Stimulated activated CD8-positive, alpha-beta memory T cell treated with anti-CD3 and anti-CD28 coated beads, Interleukin-15, amount 100 ng/mL, for 48 hours (primary cell): ENCODE measurements at places on chromosomes 4 and X.
A peak's percentile ranks its signal among the peaks of the same experiment; 100 is the strongest.

DNA sequence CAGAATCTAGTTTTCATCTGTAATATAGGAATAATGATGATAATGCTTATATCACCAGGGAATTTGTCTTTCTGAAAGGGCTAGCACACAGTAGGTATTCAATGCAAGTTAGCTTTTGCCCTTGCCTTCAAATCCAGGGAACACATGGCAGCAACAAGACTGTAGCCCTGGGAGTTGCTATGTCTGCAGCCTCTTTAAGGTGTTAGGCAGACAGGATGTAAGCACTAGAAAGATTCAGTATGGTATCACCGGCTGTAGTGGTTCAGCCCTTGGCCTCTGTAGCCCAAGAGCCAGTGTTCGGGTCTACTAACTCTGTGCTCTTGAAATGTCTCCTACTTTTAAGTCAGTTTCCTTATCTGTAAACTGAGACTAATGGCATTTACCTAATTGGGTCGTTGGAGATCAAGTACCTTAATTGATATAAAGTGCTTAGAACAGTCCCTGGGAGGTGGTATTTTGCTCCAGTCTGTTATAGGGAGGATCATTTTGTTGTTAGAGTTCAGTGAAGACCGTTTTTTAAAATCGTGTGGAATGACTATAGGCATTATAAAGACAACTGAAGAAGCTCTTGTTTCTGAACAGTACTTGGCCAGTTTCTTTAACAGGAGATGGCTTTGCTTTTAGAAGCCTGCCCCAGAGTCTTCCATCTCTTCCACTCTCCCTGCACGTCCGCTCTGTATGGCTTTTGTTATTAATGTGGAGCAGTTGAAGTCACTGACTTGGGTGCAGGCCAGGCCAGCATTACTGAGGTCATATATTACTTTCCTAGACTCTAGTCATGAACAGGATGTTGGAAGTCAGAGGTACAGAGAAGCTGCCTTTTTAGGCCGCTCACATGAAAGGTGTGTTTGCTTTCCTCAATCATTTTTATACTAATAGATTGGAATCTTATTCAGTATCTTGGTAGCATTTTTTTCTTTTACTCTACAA lies 44.8 kb downstream of the GAB1 start:
- no peak for DNase-seq

GRCh38 chr4:155367608-155368007 lies 9.2 kb downstream of the MAP9 start:
- no peak for DNase-seq

GRCh38 chrX:63128509-63128908 lies 222.6 kb downstream of the SPIN4 start:
- peak; percentile 14 for DNase-seq

GRCh38 chrX:35023683-35024082 lies 81.1 kb downstream of the FAM47B start:
- no peak for DNase-seq

- DNase-seq, result no peak
Measured at GRCh38 chrX:96183843-96184242, 500.8 kb upstream of the DIAPH2 start.

DNA sequence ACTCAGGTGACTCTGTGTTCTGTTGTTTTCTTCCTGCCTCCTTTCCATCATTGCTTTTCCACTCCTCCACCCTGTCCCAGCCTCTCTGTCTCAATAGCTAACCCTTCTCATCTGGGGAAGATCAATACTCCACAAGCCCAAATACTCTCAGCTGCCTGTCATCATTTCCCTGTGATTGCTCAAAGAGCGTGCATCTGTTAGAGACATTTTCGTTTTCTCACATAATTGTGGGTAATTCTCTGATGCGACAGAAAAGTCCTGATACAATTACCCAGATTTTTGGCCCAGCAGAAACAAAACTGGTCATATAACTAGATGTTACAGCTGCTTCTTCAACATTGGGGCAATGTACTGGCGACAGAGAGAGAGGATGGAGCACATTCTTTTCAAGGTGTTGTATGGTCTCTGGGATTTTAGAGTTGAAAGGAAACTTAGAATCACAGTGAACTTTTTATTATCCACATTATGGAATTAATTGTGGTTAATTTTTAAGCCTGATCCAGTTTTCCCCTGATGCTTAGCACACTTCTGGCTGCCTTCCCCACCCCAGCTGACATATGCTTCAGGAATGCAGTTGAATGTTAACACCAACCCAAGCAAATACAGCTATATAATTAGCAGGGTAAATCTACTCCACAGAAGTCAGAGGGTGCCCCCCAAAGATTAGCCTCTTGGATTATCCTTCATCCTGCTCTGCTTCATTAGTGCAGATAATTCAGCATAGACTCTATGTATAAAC lies 171.4 kb upstream of the ANXA3 start:
- DNase-seq, result no peak

DNA sequence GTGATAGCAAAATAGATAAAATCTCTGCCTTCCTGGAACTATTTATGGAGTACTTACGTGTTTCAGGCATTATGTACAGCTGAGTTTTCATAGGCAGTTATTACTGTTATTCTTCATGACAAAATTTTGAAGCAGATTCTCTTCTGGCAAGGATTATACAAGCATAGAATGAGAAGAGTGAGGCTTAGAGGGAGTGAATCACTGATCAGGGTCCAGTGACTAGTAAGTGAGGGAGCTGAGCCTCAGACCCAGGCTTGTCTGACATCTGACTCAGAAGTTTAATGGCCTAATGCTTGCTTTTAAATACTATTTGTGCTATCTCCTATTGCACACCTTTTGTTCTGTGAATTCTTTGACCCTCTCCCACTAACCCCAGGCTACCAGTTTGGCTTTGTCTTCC lies 110.6 kb downstream of the DTHD1 start:
- no peak for DNase-seq

GRCh38 chr4:172543249-172543648 lies 625.4 kb upstream of the GALNT7 start:
- DNase-seq, result no peak

DNA sequence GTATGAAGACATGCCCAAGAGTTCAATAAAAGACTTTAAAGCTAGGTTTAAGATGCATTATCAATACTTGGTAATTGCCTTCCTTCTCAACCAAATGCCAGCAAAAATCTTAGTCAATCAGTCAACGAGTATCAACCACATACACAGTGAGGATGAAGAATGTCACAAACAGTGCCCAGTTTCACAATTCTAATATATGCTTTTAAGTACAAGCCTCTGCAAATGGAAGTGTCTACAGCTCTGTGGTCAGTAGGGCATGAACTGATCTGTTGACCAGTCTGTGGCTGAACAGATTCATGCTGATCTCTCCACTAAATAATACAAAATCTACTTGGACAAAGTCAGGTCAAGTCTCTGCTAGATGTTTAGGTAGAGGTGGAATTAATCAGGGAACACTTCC lies 27.9 kb downstream of the PPARGC1A start:
- DNase-seq, result no peak

DNA sequence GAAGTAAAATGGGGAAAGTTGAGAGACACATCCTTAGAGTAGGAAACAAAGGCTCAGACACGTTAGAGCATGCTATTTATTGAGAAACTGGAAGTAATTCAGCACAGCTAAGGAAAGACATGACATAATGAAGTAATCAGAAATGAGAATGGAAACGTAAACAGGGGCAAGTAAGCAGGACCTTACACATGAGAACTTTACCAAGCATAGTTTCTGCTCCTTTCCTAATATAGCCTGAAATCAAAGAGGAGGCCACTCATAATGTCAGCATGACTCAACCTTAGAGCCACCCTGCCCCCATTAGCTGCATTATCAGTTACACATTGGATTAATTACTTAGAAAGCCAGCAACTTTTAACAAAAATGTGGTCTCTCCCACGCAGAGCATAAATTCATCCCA lies 558.3 kb upstream of the GRIA3 start:
- no peak for DNase-seq

- DNase-seq, result no peak
Measured at GRCh38 chr4:26884026-26884425, 23.4 kb downstream of the STIM2 start.

DNA sequence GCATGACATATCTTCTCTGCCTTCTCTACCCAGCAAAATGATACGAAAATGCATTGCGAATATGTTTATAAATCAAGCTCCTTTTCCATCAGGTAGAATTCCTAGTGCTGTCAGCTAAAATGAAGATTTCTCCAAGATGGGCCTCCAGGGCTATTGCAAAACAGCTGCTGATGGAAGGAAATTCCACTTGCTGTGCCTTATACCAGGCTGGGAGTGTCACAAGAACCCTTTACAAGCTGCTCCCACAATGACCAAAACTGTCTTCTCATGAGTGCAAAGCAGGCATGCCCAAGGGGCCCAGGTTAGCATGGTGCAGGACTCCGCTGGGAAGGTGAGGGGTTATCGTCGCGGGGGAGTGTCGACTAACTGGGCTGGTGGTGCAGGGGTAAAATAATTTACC lies 8.7 kb downstream of the HNRNPH2 start:
- no peak for DNase-seq

DNA sequence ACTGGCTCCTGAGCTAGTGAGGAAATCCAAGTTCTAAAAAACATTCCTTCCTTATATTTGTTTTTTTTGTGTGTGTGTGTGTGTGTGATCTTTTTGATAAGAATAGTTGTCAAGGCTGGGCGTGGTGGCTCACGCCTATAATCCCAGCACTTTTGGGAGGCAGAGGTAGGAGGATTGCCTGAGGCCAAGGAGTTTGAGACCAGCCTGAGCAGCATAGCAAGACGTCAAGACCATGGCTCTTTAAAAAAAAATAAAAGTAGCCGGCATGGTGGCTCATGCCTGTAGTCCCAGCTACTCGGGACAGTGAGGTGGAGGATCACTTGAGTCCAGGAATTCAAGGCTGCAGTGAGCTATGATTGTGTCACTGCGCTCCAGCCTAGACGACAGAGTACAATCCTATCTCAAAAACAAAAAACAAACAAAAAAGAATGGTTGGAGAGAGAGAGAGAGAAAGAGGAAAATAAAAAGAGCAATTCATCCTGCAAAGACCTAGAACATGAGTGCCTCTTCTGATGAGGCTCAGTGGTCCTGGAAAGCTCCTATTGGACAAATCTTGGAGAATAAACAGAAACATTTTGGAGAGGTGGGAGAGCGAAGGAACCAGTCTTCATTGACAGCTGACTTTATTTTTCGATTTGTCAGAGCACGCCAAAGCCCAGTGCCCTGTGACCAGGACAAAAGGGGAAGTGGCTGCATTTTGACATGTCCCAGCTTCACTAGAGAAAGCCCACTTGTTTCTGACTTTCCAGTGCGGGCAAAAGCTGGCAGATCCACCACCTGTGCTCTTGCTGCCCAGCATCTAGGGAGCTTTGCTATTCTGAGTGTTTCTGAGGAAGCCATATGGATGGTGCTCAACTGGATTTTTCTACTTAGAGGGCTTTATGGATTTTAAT lies 244.7 kb downstream of the PALLD start:
- DNase-seq, result no peak

GRCh38 chrX:113741744-113742143 lies 842.1 kb upstream of the HTR2C start:
- DNase-seq, result no peak

DNA sequence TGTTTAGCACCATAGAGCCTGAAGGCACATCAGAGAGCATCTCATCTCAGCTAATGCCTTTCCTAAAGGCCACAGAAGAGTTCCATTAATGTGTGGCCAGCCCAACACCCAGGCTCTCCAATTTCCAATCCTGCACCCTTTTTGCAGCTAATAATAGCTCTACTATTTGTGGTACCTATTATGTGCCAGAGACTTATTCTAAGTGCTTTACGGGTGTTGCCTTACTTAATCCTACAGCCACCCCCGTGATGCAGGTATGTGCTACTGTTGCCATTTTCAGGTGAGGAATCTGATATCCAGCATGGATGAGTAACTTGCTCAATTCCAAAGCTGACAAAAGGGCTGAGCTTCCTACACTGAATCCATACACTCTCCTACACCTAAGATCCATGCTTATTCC lies 217.6 kb upstream of the GALNT7 start:
- no peak for DNase-seq

DNA sequence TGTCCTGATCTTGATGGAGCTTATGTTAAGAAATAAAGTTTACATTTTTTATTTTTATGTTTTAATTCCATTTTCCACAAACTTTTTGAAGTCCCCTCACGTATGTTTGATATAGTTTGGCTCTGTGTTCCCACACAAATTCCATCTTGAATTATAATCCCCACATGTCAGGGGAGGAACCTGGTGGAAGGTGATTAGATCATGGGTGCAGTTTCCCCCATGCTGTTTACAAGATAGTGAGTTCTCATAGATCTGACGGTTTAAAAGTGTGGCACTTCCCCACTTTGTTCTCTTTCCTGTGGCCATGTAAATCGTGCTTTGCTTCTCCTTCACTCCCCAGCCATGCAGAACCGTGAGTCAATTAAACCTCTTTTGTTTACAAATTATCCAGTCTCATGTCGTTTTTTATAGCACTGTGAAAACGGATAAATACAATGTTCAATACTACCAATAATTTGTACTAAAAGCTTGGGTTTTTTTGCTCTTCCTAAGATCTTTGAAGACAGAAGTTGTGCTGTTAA lies 89.8 kb downstream of the PAPSS1 start:
- no peak for DNase-seq

- DNase-seq, result no peak
Measured at GRCh38 chr4:20176881-20177280, 74.8 kb upstream of the SLIT2 start.
